ENCODE measurements at places on chromosomes 2 and 18.

DNA sequence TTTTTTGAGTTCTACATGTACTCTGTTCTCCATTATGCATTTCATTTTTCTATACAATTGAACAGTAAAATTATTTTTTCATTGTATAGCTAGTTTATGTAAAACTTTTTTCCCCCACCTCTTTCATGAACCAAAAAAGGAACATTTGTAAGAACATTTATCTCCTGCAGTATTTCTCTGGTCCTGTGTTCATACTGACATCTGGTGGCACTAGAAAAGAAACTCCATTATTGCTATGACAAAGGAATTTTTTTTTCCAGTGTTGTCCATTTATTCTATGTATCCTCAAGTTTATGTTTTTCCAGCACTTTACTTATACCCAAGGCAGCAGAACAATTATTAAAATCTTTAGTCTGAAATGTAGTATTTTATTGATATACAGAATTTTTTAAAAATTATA is 27.4 kb upstream of the CHAC2 start:
- no peak for DNase-seq

DNA sequence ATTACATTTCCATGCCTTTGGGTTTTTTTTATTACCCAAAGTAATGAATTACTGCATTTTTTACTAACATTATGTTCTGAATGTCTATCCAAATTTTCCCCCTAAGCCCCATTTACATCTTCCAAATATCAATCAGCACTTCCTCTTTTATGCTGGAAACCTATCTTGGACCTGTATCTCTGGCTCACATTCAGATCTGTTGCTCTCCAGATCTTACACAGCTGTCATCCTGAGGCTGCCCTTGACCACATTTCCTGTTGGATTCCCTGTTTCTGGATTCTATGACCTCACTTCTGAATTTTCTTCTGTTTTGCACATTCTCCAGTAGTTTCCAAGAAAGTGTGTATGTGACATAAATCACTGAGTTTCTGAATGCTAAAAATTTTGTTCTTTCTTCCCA is 146.7 kb downstream of the PDE1A start:
- no peak for DNase-seq

DNA sequence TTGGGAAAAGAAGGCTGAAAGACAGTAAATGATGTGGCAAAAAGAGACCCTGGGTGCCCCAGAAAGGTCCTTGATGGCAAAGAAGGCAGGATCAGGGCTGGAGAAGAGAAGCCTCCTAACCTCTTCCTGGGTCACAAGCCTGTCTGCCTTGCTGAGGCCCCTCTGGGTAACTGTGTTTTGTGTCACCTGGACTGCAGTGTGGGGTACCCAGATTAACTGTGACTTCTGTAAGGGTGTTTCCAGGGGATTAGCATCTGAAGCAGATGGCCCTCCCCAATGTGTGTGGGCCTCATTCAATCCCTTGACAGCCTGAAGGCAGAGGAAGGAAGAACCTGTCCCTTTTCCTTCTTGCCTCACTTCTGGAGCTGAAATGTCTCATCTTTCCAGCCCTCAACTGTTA is 35.6 kb upstream of the APCDD1 start:
- no peak for DNase-seq

GRCh38 chr18:36460324-36460850 is 162.9 kb downstream of the FHOD3 start:
- no peak for DNase-seq

GRCh38 chr2:184685999-184686841 is 87.9 kb downstream of the ZNF804A start:
- DNase-seq = no peak

DNA sequence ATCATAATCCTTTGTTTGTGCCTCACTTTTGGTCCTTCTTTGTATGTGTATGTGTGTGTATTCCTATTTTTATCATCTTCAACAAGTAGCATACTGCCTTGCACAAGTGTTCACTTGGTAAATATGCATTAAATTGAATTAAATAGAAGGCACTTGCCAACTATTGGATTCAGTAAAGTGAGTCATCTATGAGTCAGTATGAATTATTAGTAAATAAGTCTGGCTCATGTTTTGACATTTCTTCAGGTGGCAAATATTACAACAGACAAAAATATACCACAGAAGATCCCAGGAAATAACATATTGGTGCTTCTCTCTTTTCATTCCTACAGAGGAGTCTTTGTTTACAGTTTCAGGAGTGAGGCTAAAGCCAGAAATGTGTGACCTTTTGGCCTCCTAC is 84.1 kb downstream of the CDK15 start:
- no peak for DNase-seq

GRCh38 chr2:153990771-153991170 is 119.0 kb downstream of the GALNT13 start:
- DNase-seq = no peak

- DNase-seq = no peak
Observed at GRCh38 chr2:190591437-190591836, 56.9 kb upstream of the NEMP2 start.

GRCh38 chr2:221415789-221416188 is 156.3 kb downstream of the EPHA4 start:
- DNase-seq = no peak

- DNase-seq = no peak
Observed at GRCh38 chr2:226643946-226644282, 155.7 kb downstream of the IRS1 start.

DNA sequence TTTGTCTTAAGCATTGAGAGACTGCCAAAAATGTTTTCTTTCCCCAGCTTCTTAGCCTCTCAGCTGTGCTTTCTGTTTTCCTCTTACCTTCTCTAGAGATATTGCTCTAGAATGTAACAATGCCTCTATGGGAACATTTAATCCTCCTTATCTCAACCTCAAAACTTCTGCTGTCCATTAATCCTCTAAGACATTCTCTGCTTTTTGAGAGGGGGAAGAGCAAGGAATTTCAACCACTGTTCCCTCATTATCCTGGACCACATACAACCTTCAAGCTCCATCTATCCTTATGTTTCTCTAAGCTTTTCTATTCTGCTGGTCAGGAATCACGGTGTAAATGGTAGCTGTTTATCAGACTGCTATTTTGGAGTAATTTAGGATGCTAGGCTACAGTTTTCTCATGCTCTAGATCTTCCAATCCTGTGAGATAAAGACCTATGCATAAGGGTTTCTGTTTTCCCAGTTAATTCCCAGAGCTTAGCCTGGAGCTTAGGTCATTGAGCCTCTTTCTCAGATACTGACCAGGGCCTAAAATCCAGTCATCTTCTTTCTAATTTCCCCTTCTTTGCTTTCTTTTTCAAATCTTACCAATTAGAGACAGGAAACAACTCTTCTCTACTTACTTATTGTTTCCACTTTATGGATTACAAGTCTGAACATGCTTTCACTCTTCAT is 282.0 kb downstream of the CALCRL start:
- no peak for DNase-seq

DNA sequence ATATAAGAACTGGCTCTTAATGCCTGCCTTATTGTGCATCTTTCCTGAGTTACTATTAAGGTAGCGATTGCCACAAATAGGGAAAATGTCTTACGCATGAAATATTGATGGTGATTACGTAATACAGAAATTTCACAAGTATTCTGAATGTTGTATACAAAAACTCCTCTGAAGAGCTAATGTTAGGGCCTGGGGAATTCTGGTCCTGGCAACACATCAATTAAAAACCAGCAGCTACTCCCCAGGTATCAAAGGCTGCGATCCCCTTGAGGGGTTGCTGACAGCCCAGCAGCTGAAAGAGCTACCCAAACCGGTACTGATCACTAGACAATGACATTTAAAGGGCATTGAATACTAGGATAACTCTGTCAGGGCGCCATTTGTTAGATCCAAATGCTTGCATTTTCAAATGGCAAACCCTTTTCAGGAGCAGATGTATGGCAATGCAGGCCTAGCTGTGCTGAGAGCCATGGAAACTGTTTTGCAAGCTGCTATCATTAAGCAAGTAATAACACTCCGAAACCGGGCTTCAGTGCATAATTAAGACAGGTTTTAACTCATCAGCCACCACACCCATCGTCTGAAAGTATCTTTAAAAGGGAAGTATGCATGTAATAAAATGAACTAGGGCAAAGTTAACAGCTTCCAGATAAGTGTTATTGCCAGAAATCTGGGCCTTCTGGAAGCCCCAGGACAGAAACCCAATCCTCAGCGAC is 78.4 kb downstream of the CLHC1 start:
- DNase-seq = no peak

GRCh38 chr2:3422161-3422779 is 42.8 kb downstream of the TRAPPC12 start:
- no peak for DNase-seq

GRCh38 chr2:168740360-168740759 is 62.1 kb upstream of the NOSTRIN start:
- no peak for DNase-seq

- DNase-seq = no peak
Observed at GRCh38 chr2:136297312-136297711, 179.4 kb upstream of the CXCR4 start.

GRCh38 chr2:118805064-118805690 is 42.3 kb downstream of the EN1 start:
- no peak for DNase-seq

DNA sequence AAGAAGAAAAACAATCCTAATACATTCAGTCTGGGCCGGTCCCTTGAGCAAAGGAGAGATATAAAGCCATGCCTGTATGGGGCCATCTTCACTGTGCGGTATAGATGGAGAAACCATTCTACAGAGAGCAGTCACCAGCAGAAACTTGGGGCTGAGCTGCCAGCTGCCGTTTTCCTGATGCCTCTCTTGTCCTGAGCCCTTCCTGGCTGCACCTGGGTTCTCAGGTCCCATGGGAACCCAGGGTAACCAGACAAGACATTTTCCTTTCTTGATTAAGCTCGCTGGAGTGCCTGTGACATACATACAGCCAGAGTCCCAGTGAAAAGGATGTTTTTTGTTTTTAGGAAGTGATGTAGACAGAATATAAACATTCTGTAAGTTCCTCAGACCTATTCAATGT is 5.3 kb upstream of the METTL21A start:
- no peak for DNase-seq

GRCh38 chr2:136225950-136226835 is 108.2 kb upstream of the CXCR4 start:
- no peak for DNase-seq

DNA sequence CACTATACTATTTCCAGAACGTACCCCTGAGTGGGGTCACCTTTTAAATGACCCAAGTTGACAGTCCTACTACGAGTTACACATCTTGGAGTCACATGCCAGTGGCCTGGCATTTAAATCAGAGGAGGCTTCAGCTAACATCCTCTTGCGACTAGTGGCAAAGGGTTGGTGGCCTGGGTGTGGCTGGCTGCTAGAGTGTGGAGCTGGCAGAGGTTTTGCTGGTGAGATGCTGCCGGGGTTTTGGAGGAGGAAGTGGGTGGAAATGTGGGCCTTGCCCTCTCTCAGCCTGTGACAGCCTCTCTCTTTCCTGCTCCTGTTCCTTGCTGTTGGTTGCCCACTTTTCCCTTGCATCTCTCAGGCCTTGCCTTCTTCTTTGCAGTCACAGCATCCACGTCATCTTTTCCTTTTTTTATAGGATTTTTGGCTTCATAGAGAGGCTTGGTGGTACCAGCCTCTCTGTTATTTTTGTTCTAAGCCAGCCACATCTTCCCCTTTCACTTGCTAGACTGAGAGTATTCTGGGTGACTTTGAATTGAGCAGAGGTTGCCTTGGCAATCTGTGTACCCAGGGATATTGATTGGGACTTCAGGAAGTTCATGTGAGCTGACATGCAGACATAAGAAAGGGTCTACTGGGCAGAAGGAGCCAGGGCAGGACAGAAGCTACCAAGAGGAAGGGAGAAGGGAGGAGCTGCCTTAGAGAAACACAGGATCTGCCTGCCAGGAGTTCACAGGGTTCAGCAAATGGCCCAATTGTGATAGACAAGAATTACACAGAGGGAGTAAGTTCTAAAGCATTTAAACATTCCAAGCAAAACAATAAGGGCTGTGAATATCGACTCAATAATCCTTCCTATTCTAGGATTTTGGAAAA is 55.4 kb downstream of the CDC42EP3 start:
- DNase-seq = no peak

- no peak for DNase-seq
Observed at GRCh38 chr2:98833172-98833916, 102.4 kb upstream of the MGAT4A start.

DNA sequence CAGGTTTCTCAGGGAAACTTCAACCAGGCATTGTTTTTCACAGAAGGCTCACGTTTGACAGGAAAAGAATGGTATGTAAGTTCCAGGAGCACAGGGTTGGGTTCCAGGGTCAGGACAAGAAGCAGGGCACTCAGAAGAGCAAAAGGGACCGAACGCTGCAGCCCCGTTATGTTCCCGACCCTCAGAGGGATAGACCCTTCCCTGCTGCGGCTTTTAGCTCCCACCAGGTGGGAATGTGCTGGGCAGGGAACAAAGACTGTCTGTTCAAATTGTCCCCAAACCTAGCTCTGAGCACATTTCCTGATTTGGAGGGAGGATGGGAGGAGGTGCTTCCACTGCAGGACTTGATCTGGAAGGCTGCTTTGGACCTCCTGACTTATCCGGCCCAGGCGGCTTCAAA is 130.1 kb downstream of the RAB3GAP1 start:
- no peak for DNase-seq

DNA sequence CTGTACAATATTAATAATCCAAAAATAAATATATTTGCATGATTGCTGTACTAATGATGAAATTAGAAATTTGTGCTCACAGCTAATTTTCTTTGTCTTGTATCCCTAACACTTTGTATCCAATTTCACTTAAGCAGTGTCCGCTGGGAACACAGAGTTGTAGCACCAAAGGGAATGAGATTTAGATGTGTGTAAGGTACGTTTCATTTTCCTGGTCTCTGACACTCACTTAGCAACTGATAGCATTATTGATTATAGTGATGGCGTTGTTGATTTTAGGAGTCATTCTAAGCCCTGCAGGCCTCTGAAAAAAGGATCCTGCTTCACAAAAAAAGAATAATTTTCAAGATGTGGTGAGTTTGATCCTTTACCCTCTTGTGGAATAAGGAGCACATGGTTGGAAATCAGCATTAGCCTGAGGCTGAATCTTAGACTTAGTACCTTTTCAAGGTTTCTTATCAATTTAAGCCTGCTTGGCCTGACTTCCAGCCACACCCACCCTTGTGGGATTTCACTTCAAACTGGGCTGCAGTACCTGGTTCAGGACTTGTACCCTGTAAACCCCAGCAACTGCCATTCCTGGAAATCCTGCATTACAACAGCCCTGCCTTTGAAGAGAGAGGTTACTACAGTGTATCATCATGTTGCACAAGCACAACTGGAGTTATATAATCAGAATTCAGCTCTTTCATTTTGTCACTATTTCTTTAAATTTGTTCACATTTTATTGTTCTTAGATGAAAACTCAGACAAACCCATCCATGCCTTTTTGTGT is 116.2 kb downstream of the RND3 start:
- DNase-seq = no peak

DNA sequence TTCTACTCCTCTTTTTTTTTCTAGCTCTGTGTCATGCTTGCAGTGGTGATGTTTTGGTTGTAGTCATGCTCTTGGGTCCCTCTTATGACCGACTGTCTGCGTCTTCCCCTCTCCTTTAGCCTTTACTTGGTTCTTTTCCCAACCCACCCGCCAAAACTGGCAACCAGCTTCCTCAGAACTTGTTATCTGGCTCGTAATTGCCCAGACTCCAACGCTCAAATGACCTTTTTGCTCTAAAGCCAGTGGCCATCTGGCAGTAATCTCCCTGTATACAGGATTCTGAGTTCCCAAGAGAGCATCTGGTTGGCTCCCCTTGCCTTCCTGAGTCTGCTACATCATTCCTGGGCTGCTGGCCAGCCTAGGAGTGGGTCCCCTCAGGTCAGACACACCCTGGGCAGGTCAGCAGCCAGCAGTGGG is 147.2 kb downstream of the MGAT5 start:
- DNase-seq = no peak
